ENCODE measurements at places on chromosomes 5 and 9.
A peak's percentile ranks its signal among the peaks of the same experiment; 100 is the strongest.

GRCh38 chr5:149730620-149731331, 666 bp downstream of the PPARGC1B start:
- DNase-seq: peak; percentile 86

GRCh38 chr9:73441890-73442818, 290.5 kb downstream of the ANXA1 start:
- peak; percentile 68 for DNase-seq

- DNase-seq: no peak
Measured at GRCh38 chr5:80048084-80048780, 13.1 kb downstream of the THBS4 start.

GRCh38 chr5:58241389-58241788, 218.5 kb downstream of the PLK2 start:
- DNase-seq: no peak

DNA sequence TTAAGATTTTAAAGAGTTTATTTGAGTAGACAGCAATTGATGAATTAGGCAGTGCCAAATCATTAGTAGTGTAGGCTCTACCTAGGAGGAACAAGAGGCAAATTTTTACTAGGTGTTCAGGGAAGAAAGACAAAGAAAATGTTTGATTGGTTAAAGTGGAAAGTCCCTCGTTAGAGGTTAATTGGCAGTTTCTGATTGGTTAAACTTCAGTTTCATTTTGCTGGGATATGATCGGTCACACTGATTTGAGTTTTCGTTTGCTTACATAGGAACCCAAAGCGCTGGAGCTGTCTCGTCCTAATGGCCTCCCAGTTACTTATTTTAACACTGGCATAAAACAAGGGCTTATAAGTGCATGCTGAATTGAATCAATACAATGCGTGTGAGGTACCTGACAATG, 15.1 kb downstream of the DMAC1 start:
- no peak for DNase-seq

DNA sequence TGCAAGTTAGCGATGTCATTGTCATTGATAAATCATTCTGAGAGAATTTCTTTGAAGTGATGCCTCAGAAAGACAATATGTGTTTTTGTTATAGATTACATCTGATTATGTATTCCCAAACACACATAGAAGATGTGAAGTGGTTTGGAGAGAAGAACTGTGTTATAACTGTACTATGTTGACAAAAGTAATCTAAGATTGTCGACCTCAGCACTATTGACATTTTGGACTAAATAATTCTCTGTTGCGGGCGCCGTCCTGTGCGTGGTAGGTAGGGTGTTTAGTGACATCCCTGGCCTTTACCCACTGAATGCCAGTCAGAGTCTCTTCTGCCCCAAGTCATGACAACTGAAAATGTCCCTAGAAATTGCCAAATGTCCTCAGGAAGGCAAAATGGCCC, 77.8 kb downstream of the CFAP90 start:
- DNase-seq: no peak

GRCh38 chr9:130159057-130159456, 13.1 kb upstream of the NCS1 start:
- no peak for DNase-seq

DNA sequence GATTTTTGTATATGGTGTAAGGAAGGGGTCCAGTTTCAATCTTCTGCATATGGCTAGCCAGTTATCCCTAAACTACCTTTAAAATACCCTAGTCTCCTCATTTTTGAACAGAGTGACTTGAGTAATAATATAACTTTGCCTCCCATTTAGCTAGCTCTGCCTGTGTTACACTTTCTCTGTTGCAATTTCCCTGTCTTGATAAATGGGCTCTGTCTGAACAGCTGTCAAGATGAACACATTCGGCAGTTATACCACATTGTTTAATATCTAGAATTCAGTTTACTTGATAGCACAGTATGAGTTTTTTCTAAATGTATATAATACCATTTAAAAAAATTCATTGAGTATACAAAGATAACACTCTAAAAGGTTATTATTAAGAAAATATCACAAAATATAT, 562.9 kb upstream of the FTMT start:
- DNase-seq: no peak

DNA sequence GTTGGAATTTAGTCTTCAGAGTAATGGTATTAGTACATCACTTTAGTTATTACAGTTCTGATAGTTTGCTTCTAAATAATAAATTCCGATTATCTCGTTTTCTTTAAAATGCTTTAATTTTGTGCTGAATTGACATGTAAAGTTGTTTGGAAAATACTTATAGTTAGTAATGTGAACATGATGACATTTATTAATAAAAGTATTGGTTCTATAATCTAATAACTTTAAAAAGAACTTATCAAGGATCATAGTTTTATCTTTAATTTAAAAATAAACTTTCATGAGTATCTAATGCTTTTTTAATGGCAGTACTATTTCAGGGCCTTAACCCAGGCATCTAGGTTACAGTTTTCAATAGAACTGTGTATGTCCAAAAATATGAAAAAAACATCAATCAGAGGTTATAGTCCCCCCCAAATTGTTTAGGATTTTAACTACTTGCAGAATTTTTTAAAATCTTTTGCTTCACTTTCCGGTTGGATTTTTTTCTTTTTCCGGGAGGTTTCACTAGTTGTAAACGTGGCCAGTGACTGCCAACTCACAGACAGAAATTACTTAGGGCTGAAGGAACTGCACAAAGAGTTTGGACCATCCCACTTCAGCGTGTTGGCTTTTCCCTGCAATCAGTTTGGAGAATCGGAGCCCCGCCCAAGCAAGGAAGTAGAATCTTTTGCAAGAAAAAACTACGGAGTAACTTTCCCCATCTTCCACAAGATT, 680 bp downstream of the GPX8 start:
- peak; percentile 72 for DNase-seq

- DNase-seq: peak; percentile 31
Measured at GRCh38 chr9:125988479-125989050, 241.4 kb downstream of the PBX3 start.

DNA sequence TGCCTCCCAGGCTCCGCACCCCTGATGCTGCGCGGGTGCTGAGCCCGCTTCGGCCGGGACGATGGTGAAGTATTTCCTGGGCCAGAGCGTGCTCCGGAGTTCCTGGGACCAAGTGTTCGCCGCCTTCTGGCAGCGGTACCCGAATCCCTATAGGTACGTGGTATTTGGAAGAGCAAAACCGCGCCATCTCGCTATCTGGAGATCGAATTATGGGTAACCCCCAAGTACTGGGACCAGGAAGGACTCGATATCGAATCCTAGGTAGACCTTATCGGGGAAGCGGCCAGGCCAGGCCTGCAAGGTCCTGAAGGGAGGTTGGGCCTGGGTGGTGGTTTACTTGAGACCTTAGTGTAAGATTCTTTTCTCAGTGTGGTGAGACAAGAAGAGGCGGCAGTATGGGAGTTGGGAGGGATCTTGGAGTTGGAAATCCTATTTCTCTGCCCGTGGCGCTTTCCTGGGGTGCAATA, 359 bp downstream of the PRELID1 start:
- no peak for DNase-seq

DNA sequence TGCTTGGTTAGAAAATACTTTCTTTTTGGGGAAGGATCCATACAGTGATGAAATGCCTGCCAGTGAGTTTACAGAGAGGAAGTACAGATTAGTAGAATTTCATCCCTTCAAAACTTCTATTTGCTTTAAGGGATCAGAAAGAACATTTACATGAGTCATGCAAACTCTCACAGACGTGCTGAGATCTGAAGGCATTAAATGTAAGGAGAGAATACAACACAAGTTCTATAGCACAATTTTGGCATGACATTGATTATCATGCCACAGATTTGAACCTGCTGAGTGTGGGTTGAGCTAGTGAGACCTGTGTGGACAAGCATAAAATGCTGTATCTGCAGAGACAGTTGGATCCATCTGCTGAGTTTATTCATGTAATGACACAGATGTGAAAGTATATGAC, 613.6 kb upstream of the SEMA6A start:
- no peak for DNase-seq

GRCh38 chr9:109418827-109419226, 79.3 kb downstream of the PTPN3 start:
- no peak for DNase-seq

DNA sequence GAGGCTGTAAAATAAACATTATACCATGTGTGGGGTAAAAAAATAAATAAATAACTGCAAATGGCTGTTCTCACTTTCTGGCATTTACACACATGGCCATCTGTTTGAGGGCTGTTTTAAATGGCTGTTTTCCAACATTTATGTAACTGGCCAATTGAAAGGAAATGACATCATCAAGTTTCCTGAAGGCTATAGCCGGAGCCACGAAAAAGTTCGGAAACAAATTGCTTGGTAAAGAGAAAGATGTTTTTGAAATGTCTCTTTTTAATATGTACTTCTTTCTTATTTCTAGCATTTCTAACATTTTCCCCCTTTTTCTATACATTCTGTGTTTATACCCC, 95.4 kb upstream of the DAB2 start:
- DNase-seq: no peak

DNA sequence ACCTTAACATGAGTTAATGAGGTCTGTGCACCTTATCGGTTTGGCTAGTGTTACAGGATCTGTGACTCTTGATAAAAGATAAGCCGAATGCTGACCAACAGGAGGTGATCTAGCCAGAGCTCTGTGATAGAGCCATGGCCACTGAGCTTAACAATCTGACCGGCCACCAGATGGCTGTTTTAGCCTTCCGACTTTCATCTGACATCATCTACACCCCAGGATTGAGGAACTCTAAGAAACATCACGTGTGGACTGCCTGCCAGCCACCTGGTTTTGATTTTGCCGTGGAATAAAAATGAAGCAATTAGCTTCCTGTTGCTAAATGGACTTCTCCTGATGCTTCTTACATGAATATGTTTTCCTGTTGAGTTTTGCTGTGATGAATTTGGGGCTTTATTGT, 281.3 kb downstream of the CEMIP2 start:
- DNase-seq: peak; percentile 63

DNA sequence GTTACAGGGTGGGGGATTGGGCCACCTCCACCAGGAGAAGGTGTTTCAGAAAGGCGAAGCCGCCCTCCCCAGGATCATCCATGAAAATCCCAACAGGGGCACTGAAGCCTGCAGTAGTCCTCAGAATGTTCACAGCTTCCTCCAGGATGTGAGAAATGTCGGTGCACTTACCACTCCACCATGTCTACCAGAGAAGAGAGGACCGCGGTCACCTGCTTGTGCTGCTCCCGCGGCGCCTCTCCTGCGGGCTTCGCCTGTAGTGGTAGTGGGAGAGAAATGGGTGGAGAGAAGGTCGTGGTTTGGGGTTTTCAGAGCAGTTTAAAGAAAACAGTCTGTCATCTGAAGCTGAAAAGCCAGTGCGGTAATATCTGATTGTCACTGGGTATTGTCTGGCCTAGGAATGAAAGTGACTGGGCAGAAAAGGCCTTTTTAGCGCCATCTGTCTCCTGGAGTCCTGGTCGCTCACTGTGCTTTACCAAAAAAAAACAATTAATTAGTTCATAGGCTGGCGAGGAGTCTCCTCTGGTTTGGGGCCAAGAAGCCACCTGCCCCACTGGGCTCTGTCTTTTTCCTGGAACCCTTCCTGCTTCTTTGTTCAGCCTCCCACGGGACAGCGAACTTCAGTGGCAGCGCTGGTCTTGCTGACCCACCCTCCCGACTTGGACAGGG, 23.0 kb upstream of the PPP1R26 start:
- DNase-seq: peak; percentile 30

- no peak for DNase-seq
Measured at GRCh38 chr9:26292943-26293342, 599.7 kb downstream of the CAAP1 start.

DNA sequence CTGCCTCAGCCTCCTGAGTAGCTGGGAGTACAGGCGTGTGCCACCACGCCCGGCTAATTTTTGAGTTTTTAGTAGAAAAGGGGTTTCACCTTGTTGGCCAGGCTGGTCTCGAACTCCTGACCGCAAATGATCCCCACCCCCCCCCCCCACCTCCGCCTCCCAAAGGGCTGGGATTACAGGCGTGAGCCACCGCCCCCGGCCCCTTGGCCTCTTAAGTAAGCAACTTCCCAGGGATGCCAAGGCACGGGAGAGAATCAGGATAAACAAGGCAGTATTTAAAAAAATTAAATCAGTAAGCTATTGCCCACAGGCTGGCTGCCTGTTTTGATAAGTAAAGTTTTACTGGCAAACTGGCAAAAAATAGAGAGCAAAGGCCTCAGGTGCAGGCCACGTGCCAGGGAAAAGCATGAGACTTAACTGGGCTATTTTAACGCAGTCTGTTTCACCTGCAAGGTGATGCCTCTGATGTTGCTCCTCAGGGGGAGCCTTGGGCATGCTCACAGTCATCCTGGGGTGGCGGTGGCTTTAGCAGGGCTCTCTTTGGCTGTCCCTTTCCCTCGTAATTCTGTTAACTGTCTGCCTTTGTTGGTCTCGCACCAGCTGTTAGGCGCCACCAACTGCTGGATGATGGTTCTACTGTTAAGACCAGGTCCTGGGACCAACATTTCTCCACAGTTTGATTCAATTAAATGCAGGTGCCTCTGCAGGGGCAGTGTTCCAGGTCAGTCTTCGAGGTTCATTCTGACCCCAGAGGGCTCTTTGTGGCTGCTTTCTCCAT, 19.4 kb upstream of the RNF130 start:
- peak; percentile 92 for DNase-seq

DNA sequence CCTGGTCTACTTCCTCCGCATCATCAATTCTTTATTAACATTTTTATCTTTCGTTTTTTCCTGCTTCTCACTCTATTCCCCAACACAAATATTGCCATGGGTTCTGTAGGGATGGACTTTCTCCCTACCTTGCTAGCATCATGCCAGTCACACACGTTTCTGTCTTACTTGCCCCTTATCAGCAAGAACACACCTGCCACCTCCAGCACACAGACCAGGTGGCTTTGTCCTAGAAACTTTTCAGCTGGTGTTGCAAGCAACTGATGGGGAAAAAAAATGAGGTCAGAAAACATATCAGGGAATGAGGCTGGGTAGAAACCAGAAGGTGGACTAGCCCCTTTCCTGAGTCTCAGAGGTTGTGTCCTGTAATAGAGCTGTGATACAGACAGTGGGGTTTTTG, 5.8 kb downstream of the SH3RF2 start:
- DNase-seq: no peak

DNA sequence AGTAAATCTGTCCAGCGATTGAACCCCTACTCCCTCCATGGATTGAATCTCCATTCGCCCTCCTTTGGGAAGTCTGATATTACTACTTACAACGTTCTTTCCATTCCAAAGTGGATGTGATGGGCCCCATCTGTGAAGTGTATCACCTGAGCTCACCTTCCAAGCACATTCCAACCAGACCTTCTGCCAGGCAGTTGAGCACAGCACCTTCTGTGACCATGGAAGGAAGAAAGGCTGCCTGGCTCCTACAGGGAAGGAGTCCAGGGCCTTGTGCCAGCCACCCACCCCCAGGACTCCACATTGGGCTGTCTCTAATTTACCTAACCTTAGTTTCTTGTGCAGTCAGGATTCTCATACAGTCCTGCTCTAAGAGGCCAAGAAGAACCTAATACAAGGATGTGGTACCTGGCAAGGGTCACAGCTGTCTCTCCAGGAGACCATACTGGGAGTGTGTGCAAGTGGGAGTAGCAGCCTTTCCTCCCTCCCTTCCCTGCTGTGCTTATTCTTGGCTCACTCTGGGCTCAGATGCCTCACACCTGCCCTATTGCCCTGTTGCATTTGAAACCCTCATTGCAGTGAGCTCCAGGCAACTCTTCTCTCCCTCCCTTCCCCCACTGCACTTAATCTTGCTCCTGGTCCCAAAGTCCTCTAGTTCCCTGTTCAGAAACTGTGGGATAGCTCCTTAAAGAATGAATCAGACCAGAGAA, 116.1 kb downstream of the NRG2 start:
- no peak for DNase-seq

GRCh38 chr9:71816916-71817451, 48.7 kb upstream of the CEMIP2 start:
- peak; percentile 64 for DNase-seq

GRCh38 chr9:133994353-133995011, 2.4 kb upstream of the VAV2 start:
- DNase-seq: peak; percentile 96
